CD4-positive, CD25-positive, alpha-beta regulatory T cell (primary cell): ENCODE measurements at places on chromosomes 5 and 9.

GRCh38 chr5:150525163-150525562, 17.2 kb downstream of the NDST1 start:
- no peak overlapping the region for H3K4me3 ChIP-seq
- no peaks in the 10 kb centered on the region for H3K27me3 ChIP-seq
- no peaks in the 10 kb centered on the region for H3K4me1 ChIP-seq
- H3K36me3 ChIP-seq: no peaks in the 10 kb centered on the region
- no peak overlapping the region for H3K27ac ChIP-seq

DNA sequence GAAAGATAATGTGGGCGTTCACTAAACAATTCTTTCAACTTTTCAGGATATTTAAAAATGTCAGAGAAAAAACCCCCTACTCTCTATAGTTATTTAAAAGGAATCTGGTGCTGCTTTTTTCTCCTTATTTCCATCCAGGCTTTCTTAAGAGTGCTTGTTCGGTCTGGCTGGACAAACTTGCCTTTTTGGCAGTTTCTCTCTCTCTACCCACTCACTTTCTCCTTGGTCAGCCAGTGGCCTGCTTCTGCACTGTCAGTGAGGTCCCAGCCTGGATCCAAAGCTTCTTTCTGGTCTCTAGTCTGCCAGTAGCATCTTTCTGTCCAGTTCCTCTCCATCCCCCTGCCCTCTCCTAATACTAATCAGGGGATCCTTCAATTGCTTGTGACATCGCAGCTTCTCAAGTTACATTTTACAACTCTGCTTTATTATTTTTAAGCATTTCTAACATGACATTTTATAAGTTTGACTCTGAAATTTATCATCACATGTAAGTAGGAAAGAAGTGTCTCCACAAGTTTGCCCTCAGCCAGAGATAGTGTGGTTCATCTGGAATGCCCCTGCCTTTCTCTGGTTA, 50.4 kb downstream of the PIK3R1 start:
- H3K4me1 ChIP-seq: peaks cover 80% of the 10 kb centered on the region
- no peak for DNase-seq
- peak overlapping the region; percentile 60 for H3K27ac ChIP-seq
- H3K36me3 ChIP-seq: no peaks in the 10 kb centered on the region
- peak overlapping the region; percentile 42 for H3K4me3 ChIP-seq
- no peaks in the 10 kb centered on the region for H3K27me3 ChIP-seq

DNA sequence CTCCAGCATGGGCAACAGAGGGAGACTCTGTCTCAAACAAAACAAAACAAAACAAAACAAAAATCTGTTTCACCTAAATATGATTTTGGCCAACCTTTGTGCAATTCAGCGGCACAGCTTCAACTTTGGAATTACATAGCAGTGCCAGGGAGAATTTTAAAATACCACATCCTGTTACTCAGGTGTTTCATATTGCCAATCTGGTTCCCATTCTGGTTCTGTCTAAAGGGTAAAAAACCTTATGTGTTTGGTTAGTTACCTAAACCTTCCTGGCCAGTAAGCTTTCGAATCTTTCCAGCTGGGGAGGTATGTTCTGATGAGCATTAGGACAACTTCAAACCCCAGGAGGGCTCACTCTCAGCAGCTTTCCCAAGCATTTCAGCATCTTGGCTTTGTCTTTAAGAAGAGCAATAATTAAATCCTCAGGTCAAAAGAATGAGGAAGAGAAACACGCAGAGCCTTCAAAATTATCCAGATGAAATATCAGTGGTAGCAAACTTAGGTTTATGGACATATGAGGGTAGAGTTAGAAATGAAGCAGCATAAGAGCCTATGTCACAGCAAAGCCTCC, 2.7 kb downstream of the DAB2 start:
- H3K4me3 ChIP-seq: no peak overlapping the region
- H3K27ac ChIP-seq: no peak overlapping the region
- no peaks in the 10 kb centered on the region for H3K36me3 ChIP-seq
- peaks cover 30% of the 10 kb centered on the region for H3K27me3 ChIP-seq
- H3K4me1 ChIP-seq: peaks cover 15% of the 10 kb centered on the region
- no peak for DNase-seq

GRCh38 chr5:149212198-149212951, 59.3 kb upstream of the AFAP1L1 start:
- H3K36me3 ChIP-seq: no peaks in the 10 kb centered on the region
- no peaks in the 10 kb centered on the region for H3K4me1 ChIP-seq
- no peaks in the 10 kb centered on the region for H3K27me3 ChIP-seq
- no peak overlapping the region for H3K4me3 ChIP-seq
- H3K27ac ChIP-seq: no peak overlapping the region
